Activated T-cell treated with anti-CD3 and anti-CD28 coated beads, Interleukin-2, amount 50 U/mL, for 72 hours (primary cell): ENCODE measurements at places on chromosomes 11 and 22. TPM values are rescaled to one million over a fixed set of nuclear protein-coding genes. Genes with fewer than 3 reads are reported as not detected.

DNA sequence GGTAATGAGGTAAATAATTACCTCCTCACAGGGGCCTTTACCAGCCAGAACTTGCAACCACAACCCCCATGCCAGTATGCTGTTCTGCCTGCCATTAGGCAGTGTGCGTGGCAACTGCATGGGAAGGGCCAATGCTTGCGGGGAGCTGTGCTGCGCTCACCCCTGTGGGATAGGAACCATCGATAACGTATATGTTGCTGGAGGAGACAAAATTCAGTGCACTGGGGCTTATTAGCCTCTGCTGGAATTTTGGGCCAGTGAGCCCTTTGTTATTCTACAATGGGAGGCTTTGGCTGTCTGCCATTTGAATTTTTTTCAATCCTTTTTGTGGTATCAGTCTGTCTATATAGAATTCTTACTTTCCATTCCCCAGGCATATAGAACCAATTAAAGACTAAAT is 47.3 kb downstream of the PPP2R1B start:
- no peak for DNase-seq

- peak; percentile 45 for DNase-seq
These were observed 13.9 kb downstream of the CRTAM start for GRCh38 chr11:122852074-122852795.

DNA sequence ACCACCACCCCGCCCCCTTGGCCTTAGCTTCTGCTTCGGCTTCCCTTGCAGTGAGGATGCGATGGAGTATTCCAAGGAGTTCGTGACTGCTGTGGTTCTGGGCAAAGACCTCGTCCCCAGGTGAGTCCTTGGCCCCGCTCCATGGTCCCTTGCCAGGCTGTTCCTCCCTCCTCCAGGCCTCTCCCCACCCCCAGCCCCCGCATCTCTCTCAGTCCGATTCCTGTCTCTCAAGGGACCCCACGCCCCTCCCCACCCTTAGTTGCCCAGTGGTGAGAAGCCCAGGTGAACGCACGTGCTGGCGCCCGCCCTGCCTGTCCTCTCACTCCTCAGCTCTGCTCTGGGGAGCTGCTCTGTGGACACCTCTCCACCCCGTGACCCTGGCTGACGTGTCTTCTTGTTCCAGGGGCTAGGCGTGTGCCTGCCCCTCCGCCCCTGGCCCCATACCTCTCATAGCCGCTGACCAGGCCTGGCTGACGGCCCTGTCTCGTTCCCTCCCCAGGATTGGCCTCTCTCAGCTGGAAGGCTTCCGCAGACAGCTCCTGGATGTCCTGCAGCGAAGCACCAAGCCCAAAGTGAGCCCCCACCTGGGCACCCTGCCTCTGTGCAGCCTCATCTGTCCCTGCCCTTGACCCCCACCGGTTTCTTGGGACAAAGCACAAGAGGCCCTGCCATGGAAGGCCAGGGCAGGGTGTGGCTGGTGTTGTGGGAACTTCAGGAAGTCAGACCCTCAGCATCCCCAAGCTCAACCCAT is 14.6 kb upstream of the MYRF start:
- no peak for DNase-seq

- DNase-seq: no peak
These were observed 11.2 kb upstream of the MIAT start for GRCh38 chr22:26646158-26646557.

- DNase-seq: no peak
These were observed 18.2 kb downstream of the PAK1 start for GRCh38 chr11:77455740-77456139.

DNA sequence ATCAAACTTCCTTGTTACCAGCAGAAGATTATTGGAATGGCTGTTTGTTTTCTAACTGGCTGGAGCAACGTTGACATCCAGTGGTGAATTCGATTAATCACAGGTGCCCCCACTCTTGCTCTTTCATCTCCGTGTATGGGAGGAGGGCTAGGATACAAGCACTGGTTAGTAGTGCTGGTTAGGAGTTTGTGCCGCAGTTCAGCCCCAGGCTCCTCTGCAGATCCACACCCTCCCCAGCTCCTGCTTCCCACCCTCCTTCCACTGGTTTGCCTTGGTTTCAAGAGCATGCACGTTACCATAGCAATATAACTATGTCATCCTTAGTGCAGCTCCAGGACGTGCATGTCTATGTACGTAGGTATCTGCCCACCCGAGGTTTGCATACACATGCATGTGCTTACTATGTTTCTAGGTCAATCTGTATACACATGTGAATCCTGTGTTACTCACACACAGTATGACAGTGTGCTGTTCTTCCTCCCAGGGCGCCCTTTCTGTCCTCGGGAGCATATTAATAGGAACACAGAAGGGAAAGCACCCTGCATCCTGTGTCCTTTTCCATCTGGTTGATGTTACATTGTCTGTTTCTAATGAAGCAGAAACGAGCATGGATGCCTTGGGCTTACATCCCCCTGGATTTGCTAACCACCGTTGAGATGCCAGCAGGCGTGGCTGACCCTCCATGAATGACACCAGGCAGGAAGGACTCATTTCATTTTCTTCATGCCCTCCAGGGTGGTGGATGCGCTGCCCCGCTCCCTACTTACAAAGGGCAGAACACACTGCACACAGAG is 539.3 kb downstream of the OPCML start:
- DNase-seq: no peak

DNA sequence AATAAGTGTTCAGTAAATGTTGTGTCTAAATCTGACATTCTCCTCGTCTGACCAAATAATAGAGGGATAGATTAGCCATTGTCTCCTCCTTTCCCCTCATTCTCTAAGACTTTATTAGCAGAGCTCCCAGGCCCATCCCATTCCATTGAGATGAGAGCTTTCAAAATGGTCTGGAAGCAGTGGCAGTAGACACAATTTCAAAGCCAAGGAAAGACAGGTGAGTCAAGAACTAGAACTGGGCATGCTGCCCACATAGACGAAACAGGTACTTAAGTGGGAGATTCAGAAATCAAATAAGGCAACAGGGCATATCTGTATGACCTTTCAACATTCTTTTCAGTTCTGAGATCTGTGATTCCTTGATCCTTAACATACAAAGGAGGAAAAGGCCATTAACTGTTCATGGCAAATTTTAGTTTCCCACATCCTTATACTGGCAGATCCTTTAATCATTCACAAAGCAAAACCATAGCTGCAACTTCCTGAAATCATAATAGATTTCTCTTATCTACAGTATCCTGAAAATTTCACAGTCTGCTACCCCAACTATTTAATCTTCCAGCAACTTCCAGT is 96.6 kb upstream of the KCNA4 start:
- DNase-seq: no peak

GRCh38 chr22:47053726-47054141 is 291.3 kb downstream of the TBC1D22A start:
- no peak for DNase-seq

- DNase-seq: no peak
These were observed 1388.1 kb downstream of the FAM181B start for GRCh38 chr11:81345609-81346008.

GRCh38 chr22:21028277-21029251 is 3.8 kb downstream of the SLC7A4 start:
- DNase-seq: no peak

GRCh38 chr11:2466869-2467694 is 22.3 kb downstream of the KCNQ1 start:
- DNase-seq: peak; percentile 65

PDE2A gene
- 0.77 TPM for total RNA-seq

KCNJ11 gene
- total RNA-seq: not detected

JRKL gene
- total RNA-seq: 10.6 TPM

ISX gene
- not detected for total RNA-seq

TRIM64C gene
- total RNA-seq: not detected

LDHAL6A gene
- total RNA-seq: not detected
